ENCODE measurements at places on chromosomes 1 and 21. TPM values are rescaled to one million over a fixed set of nuclear protein-coding genes. Genes with fewer than 3 reads are reported as not detected.

Gene PIK3CD
- polyA plus RNA-seq: 6.2 TPM

Gene SV2A
- polyA plus RNA-seq: 8.8 TPM

Gene INSRR
- 1.9 TPM for polyA plus RNA-seq

Gene SLAMF6
- 0.06 TPM for polyA plus RNA-seq

Gene TTC22
- 6.8 TPM for polyA plus RNA-seq

Gene RIMS3
- 1.8 TPM for polyA plus RNA-seq

Gene CELSR2
- 29.8 TPM for polyA plus RNA-seq

Gene PAQR7
- 27.3 TPM for polyA plus RNA-seq

GRCh38 chr1:25554886-25555752, 11.7 kb downstream of the LDLRAP1 start:
- DNase-seq: no peak

DNA sequence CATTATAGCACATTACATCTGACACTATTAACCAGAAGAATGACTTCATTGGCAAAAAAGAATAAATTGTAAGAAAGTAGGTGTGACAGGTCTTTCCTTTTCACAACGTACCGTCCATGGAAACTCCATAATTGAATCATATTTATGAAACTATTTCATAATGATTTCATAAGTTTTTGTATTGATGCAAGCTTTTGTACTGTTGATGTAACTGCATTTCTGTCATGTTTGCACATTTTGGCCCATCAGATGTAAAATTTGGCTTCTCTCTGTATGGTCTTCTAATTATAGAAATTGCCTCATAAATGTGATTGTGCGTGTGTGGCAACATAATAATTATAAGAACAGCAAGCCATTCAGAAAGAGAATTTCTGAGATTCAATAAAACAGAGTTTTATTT, 180.7 kb upstream of the ZNHIT6 start:
- no peak for DNase-seq

GRCh38 chr21:40235528-40235927, 368.3 kb downstream of the PCP4 start:
- no peak for DNase-seq

GRCh38 chr1:119910618-119911017, 14.3 kb upstream of the ADAM30 start:
- DNase-seq: no peak

DNA sequence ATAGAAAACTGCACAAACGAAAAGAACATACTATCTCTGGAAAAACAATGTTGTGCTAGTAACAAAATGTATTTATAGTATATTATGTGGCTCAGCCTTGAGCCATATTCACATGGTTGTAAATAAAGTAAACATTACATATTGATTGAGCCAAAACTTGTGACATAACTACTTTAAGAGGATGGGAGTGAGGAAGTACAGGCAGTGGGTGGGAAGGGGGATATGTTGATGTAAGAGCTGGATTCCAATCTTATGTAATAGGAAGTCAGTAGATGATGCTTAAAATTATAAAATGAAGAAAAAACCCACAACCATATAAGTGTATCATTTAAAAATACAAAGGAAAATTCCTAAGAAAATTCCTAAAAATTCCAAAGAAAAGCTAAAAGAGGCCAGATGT, 42.7 kb downstream of the RHOU start:
- no peak for DNase-seq

DNA sequence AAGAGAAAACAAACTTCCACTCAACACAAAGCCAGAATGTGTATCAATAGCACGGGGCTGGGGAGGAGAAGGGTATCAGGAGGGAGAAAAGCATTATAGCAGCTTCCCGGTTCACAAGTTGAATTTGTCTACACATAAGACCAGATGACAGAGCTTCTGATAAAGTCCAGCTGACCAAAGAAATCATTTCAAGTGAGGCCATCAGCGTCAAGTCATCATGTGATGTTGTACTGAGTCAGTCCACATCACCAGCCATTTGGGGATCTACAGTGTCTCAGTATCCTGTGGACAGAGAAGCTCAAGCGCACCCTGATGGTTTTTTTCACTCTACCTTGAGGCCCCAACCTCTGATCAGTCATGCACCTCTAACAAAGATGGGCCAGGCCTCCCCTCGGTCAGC, 33.0 kb downstream of the SETD4 start:
- no peak for DNase-seq

- no peak for DNase-seq
These were observed 20.9 kb upstream of the RHBDL2 start for GRCh38 chr1:38962560-38962959.

- DNase-seq: no peak
These were observed 324.3 kb downstream of the TGFB2 start for GRCh38 chr1:218669431-218669830.

DNA sequence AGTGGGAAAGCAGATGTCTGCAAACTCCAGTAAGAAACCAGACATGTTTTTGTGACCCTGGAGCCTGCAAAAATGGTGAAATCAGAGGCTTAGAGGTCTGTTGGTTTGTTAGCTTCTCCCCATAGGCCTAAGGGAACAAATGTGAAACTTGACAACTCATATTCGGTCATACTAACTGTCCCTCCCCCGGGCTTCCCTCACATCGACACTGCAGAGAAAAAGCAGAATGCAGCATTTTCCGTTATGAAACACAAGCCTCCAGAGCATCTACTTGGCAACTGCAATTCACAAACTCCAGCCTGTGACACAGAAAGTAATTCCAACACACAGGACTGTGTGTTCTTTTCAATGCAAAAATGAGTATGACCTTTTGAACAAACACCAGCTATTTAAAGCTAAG, 3.7 kb downstream of the KCNA2 start:
- no peak for DNase-seq

DNA sequence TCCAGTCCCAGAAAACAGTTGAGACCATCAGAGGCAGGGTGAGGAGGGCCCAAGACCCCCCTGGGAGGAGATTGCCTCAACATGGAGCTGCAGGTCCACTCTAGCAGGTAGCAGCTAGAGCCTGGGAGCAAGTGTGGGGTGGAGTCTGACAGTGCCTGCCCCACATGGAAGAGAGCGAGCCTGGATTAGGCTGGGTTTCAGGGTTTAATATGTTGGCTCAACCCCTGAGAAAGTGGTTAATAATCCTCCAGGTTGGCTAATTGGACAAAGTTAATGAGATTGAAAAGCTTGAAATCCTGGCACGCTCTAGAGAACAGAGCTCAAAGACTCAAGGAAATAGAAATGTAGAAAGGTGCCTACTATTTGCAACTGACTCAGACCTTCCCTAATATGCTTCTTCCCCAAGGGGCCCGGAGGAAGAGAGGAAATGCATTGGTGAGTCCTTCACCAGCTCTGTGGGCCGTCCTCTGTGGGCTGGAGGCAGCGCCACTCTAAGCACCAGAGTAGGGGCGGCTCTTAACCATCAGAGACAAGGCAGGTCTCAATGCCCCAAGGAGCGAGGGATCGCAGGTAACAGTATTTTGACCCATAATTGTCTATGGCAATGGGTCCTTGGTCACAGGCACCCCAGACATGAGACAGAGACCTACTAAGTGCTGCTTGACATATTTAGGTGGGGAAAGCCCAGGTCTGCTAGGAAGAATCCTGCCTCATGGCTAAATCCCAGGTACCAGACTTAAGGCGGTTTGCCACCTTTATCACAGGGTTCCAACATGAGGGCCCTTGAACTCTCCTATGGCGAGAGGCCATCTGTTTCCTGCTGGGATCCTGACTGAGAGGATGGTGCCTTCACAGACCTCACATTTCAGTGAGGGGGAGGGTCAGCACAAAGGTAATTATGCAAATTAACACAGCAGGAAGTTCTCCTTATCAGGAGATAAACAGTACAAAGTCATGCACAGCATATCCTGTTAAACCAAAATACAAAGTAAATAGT, 33.8 kb downstream of the RSPH1 start:
- peak; percentile 62 for DNase-seq

GRCh38 chr1:59570524-59570923, 244.2 kb upstream of the HOOK1 start:
- DNase-seq: no peak

DNA sequence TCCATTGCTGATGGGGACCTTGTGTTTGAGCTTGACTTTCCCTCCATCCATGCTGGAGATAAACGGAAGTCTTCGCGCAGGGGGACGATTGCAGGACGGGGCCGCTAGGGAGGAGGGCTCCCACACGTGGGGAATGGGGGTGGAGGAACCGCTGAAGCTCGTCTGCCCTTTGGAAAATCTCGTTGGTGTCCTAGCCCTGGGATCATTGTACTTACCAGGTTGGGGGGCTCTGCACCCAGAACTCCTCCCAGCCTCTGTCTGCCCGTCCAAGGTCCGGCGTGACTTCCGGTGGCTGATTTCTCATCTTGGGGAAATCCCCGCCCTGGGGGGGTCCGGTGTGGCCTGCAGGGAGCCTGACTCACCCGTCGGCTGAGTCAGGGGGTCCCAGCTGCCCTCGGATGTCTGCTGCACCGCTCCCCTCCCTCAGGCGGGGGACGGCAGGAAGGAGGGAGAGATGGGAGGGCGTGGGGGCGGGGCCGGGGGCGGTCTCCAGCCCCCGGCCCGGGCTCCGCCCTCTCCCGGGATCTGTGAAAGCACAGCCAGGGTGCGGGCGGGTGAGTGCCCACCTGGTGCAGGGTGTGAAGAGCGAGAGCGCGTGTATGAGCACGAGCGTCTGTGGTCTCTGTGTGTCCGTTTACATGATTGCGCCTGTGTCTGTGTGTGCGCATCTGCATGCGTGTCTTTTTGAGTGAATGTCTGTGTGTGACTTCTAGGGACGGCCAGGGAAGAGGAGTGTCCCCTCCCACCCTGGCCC, 35.8 kb downstream of the PIK3CD start:
- peak; percentile 36 for DNase-seq

- DNase-seq: no peak
These were observed 77.1 kb upstream of the SCCPDH start for GRCh38 chr1:246647113-246647512.

- peak; percentile 48 for DNase-seq
These were observed 475.6 kb downstream of the LTN1 start for GRCh38 chr21:28516991-28517592.

DNA sequence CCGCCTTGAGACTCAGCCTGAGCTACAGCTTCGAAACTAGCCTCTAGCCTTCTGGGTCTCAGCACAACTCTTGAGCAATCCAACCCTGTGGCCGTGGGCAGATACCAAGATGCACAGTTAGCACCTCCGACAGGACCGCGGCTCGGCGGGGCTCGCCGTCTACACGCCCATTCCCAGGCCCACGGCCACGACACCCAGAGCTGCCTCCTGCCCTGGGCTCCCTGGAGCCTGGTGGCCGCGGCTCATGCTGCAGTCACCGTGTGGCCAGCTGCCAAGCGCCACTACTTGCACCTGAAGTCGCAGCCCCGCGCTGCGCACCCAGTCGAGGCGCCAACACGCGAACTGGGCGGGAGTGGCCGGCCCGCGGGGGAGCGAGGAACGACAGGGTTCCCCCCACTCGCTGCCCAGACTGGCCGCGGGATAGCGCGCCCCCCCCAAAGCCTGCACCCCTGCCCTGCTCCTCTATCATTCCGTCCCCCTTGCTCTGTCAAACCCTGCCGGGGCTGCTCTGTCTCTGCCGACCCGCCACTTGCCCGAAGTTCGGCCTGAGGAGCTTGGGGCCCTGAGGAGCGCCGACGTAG, 729 bp upstream of the CDCA8 start:
- DNase-seq: no peak

GRCh38 chr1:223665592-223666312, at the start of gene CAPN8:
Gene CAPN8, minus strand, starts transcription at chr1:223665701. Its CDS starts 55 bp downstream, at chr1:223665646.
- no peak for DNase-seq

- DNase-seq: no peak
These were observed 73.5 kb downstream of the CD46 start for GRCh38 chr1:207825409-207825695.

DNA sequence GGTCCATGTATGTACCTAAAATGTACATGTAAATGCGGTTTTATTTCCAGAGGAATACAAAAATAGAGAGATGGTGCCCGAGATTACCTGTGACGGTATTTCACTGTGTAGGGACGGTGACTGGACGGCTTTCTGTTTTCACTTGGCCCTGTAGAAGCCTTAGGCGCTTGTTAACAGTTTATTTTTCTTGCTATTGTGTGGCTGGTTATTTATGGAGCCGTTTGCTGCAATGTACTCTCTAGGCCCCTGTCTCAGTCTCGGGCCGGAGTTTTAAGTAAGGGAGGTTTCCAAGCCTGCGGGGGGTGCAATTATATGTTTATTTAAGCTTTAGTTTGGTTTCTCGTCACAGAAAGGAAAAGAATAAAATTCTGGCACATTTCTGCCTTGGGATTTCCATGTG, 413 bp downstream of the EFCAB7 start:
- DNase-seq: no peak

DNA sequence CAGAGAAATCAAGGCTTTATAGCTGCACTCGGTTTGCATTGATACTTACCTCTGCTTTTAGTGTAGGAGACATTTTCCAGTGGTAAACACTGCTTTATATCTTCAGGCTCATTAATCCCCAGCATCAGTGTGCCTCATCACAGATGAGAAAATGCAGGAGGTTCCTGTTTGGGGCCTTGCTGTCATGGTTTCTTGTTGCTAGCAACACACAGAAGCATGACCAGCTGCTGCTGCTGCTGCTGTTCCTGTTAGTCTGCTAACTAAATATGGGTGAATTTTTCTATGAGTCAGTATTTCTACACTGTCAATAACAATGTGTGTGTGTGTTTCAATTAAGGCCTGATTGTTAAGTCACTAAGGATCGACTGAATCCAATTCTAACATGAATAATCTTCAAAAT, 85.8 kb upstream of the RGS1 start:
- DNase-seq: peak; percentile 43

GRCh38 chr21:40562242-40563002, 284.5 kb downstream of the DSCAM start:
- DNase-seq: no peak

DNA sequence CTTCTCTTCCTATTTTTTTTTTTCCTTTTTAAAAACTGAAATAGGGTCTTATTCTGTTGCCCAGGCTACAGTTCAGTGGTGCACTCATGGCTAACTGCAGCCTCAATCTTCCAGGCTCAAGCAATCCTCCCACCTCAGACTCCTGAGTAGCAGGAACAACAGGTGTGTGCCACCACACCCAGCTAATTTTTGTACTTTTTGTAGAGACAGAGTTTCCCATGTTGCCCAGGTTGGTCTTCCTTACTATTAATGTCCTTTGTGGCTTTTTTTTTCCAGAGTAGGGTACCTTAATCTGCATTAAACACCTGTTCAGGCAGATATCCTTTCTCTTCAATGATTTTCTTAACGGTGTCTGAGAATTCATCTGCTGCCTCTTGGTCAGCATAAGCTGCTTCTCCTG, 4.3 kb upstream of the KTI12 start:
- DNase-seq: no peak

- no peak for DNase-seq
These were observed 995 bp upstream of the IPO13 start for GRCh38 chr1:43945674-43946235.

GRCh38 chr21:45147473-45148315, 73.3 kb downstream of the ADARB1 start:
- no peak for DNase-seq

- DNase-seq: no peak
These were observed 25.1 kb upstream of the MYCL start for GRCh38 chr1:39926820-39927219.

Measured in right renal pelvis (tissue), 4 donors.